Daoy (cell line): ENCODE measurements at places on chromosomes 1 and 21. TPM values are rescaled to one million over a fixed set of nuclear protein-coding genes. Genes with fewer than 3 reads are reported as not detected.

The CDCA8 gene
- total RNA-seq: 33.6 and 44.3 TPM in 2 replicates

DNA sequence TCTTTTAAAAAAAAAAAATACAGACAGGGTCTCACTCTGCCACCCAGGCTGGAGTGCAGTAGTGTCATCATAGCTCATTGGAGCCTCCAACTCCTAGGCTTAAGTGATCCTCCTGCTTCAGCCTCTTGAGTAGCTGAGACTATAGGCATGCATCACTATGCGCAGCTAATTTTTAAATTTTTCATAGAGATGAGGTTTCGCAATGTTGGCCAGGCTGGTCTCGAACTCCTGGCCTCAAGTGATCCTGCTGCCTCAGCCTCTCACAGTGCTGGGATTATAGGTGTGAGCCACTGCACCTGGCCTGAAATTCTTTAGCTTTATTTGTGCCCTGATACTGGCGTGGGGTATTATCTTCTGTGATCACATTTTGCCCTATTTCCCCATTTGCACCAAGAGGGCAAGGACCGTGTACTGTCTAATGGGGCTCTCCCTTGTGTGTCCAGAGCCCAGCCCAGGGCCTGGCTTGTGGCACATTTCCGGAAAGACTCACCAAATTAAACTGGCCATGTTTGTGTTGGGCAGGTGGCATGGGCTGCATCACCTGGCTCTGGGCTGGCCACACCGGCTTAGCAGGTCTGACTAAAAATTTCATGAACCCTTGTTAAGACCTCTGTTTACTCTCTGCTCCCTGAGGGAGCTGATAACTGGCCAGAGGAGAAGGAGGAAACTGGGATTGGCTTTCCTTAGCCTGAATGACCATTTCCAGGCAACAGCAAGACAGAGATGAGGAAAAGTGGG is 32.2 kb downstream of the TRIM62 start:
- no peak for DNase-seq

DNA sequence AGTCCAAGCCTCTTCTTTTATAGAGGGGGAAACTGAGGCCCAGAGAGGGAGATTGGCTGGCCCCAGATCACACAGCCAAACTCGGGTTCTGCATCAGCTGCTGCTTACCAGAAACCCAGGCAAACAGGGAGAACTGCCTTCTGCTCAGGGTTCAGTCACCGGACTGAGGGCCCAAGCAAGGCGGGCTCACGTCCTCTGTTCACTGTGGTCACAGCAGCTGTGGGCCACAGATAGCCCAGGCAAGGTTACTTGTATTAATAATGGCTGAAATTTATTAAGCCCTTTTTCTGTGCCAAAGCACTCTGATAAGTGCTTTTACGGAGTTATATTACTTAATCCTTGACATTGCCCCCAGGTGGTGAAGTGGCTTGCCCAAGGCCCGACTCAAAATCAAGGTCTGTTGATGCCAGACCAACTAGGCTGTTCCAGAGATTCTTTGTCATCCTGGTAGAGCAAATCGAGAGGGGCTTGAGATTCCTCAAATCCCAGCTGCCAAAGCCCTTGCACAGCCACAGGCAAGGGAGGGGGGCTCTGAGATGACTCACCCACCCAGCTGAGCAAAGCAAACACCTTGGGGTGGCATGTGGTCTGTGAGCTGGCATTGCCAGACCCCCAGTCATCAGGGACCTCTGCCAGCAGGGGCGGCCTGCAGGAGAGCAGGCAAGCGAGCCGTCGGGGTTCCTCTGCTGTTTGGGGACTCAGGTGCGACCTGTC is 36.5 kb downstream of the EPHB2 start:
- DNase-seq: peak; percentile 99

- DNase-seq: peak; percentile 9
These were observed 5.2 kb downstream of the GRIK3 start for GRCh38 chr1:37028981-37029617.

DNA sequence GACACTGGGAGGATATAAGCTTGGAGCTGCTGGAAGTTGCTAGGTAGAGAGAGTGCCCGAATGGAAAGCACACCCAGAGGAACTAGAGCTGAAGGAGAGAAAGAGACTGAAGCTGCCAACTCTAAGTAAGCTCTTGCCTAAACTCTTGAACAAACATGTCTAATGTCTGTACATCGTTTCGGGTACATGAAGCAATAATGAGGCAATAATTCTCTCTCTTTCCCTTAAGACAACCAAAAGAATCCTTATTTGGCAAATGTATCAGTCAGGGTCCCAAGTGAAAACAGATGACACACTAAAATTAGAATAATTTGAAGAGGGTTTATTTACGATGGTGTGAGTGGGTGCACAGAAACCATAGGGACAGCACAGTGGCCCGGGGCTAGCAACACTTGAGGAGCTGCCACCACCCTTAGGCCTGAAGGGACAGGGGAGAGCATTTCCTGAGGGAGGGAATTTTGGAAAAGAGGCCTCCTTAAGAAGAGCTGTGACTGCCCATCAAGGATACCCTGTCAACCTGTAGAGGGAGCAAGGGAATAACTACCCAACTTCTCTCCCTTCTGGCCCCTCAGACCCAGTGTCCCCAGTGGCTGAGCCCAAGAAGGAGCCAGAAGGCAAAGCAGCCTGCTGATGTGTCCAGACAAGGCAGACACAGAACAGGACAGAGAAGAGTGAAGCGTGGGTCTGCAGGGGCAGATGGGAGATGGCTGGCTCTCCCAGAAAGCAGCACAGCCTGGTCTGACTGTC is 36.1 kb upstream of the KHDRBS1 start:
- peak; percentile 29 for DNase-seq

- peak; percentile 32 for DNase-seq
These were observed 4.5 kb downstream of the CNKSR1 start for GRCh38 chr1:26181586-26182382.

- DNase-seq: no peak
These were observed 89.4 kb downstream of the DTL start for GRCh38 chr1:212124690-212125582.

DNA sequence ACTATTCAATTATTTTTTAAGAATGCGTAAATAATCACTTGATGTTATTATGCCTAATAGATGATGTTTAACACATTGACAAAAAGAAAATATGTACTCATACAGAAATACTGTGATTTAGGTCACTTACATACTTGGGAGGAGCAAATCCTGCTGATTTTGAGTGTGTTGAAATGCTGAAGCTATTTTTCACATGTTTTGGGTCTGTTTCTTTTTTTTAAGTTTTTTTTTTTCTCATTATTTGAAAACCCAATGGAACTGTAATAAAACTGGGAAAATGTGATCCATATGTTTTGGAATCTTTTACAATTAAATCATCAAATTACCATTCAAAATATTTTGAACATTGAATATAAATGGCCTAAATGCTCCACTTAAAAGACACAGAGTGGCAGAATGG is 366.2 kb upstream of the ADAMTS5 start:
- DNase-seq: no peak
